NCI-H524 treated with DMSO at 0.1 percent for 48 hours (cell line): ENCODE measurements at places on chromosomes 6 and 20.

GRCh38 chr20:2891343-2891742, 18.1 kb downstream of the PTPRA start:
- no peak for DNase-seq

GRCh38 chr6:163302747-163303146, 111.8 kb upstream of the QKI start:
- no peak for DNase-seq

- no peak for DNase-seq
Measured at GRCh38 chr6:1522779-1523178, 86.9 kb upstream of the FOXC1 start.

DNA sequence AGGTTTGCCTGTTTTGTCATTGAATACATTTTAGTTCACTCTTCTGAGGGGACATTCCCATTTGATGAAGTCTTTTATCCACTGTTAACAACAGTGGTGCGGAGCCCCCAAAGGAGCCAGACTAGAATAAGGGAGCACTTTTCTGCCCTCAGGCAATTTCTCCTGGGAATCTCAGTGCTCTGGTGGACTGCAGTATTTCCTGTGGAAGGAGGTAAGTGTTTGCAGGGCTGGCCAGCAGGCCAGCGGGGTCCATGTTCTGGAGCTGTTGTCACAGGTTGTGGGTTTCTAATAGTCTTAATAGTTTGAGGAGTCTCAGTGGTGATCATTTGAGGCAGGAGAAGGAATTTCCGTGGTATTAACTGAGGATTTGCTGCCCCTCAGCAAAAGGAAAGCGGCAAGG, 83.5 kb downstream of the ASXL1 start:
- no peak for DNase-seq

DNA sequence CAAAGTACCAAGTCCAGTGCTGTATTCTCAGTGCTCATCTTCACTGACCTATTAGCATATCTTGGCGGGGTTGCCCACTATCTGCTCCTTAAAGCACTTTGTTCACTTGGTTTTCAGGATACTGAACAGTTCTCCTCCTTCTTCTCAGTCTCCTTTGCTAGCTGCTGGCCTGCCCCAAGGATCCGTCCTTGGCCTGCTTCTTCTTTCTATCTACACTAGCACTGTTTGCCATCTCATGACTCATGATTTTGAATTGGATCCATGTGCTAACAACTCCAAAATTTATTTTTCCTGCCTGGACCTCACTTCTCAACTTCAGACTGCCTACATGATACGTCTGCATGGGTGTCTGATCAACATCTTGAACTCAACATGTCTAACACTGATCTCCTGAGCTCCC, 15.5 kb downstream of the TPD52L1 start:
- no peak for DNase-seq
